ENCODE measurements at places on chromosomes 7 and 10.

GRCh38 chr7:157514306-157514705 lies 177.5 kb downstream of the DNAJB6 start:
- no peak for DNase-seq

- no peak for DNase-seq
These were observed 89.4 kb downstream of the INPP5A start for GRCh38 chr10:132626761-132627665.

- no peak for DNase-seq
These were observed 42.6 kb downstream of the ZNF503 start for GRCh38 chr10:75358835-75359421.

DNA sequence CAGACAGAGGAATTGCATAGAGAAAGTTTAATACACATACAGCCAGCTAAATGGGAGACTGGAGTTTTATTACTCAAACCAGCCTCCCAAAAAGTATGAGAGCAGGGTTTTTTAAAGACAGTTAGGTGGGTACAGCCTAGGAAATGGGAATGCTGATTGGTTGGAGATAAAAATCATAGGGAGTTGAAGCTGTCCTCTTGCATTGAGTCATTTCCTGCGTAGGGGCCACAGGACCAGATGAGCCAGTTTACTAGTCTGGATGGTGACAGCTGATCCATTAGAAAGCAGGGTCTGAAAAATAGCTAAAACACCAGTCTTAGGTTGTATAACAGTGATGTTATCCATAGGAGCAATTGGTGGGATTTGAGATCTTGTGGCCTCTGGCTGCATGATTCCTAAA lies 76.1 kb upstream of the POM121L12 start:
- no peak for DNase-seq

- peak; percentile 87 for DNase-seq
These were observed 101.0 kb upstream of the SVIL start for GRCh38 chr10:29735628-29736365.

DNA sequence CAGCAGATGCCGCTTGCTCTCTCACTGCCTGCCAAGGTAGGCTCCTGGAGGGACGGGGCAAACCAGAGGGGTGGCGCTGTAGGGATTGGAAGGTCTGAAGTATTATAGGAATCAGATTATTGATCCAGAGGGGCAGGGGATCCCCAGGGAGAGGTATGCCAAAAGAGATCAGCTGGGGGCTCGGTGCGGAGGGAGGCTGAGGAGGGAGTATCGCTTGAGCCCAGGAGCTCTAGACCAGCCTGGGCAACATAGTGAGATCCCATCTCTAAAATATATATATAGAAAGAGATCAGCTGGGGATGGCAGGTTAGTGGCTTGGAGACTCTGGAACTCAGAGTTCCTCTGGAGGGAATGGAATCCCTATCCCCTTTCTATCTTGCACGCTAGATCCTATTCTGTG lies 7.0 kb upstream of the PCOLCE start:
- DNase-seq: no peak

- DNase-seq: no peak
These were observed 113.7 kb downstream of the PRKG1 start for GRCh38 chr10:51188008-51188407.

- no peak for DNase-seq
These were observed 57.4 kb downstream of the GNA12 start for GRCh38 chr7:2786607-2787116.

GRCh38 chr7:42405782-42406181 lies 168.8 kb upstream of the GLI3 start:
- no peak for DNase-seq

GRCh38 chr10:80273523-80274170 lies 15.8 kb downstream of the MAT1A start:
- DNase-seq: no peak

DNA sequence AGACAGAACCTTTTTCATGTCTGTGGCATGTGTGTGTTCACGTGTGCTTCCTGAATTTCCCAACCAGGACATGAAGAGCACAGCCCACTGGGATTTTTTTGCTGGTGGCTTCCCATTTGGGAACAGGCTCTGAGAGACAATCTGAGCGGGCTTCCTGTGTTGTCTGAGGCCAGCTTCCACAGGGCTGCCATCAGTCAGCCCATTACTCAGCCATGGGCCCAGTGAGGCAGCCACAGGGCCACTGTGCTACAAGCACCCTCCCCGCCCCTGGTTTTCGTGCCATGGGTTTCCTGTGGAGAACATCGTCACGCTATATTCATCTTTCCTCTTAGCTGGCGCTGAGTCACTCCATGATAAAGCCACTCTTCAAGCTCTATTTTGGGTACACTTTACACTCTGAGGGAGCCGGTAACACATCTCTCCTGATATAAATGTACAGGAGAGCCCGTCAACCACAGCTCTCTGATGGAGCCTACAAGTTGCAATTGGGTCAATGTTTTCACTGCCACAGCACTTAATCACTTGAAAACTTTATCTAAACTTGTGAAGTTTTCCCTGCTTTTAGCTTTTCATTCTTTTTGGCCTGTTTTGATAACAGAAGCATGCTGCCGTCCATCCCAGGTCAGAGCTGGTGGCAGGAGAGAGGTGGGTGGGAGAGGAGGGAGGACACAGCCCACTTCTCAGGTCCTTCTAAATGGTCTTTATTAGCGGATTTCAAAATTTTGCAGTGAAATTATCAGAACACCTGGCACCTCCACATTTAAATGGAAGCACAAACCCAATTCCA lies 96.9 kb downstream of the HIPK2 start:
- DNase-seq: peak; percentile 70

DNA sequence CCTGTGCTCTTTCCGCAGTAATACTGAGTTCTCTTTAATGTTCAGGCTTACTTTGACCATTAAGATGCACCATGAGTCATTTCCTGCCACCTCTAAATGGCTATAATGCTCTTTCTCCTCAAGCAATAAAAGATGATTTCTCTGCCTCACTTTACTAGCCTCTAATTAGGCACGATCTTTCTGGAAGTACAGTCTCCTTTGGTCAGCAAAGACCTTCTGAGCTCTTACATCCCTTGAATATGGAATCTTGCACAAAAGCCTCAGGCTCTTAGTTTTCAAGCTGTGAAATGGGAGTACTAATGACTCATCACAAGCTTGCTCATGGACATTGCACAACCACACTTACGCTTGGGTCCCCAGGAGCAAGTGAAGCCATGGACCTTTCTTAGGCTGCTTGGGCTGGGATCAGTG lies 85.9 kb downstream of the FRMD4A start:
- no peak for DNase-seq

DNA sequence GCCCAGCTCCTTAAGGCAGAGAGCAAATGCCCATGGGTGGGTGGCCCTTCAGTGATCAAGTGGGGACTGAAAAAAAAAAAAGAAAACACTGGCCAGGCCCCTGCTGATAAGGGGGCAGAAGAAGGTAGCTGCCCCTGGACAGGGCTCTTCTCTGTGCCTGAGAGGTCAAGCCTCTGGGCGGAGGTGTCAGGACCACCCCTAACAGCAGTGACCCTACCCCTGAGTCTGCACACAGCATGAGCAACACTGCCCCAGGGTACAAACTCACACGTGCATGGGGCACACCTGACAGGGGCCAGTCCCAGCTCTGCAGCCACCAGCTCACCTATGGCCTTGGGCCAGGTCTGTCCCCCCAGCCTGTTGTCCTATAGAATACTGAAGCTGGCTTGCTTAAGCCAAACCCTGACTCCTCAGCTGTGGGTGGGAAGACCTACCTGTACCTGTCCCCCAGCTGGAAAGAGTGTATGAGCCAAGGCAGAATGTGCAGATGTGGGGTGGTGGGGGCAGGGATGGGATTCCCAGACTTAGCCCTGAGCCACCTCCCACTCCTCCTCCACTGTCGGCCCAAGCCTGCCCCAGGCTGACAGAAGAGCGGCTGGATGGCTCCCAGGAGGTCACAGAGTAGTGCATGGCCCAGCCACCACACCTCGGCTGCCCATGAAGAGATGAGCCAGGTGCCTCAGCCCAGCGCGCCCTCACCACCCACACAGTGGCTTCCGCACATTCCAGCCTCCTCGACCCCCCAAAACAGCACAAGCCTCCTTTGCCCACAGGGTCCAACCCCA lies 23.7 kb downstream of the KCNH2 start:
- DNase-seq: no peak

- DNase-seq: no peak
These were observed 120.1 kb upstream of the PPP1R9A start for GRCh38 chr7:94787285-94787684.

- DNase-seq: no peak
These were observed 57.5 kb downstream of the KLHDC10 start for GRCh38 chr7:130127821-130128317.

GRCh38 chr10:21337171-21337792 lies 188.2 kb downstream of the SKIDA1 start:
- no peak for DNase-seq

DNA sequence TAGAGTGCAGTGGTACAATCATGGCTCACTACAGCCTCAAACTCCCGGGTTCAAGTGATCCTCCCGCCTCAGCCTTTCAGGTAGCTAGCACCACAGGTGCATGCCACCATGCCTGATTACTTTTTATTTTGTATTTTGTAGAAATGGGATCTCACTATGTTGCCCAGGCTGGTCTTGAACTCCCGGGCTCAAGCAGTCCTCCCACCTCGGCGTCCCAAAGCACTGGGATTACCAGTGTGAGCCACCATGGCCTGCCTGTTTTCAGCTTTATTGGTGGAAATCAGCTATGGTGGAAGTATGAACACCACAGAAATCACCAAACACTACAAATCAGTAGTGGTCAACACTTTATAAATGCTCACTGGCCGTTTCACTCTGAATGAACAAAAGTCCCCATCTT lies 299.9 kb upstream of the LYZL1 start:
- no peak for DNase-seq

- no peak for DNase-seq
These were observed 122.8 kb downstream of the SKIDA1 start for GRCh38 chr10:21402606-21403083.

Data from CD4-positive, alpha-beta T cell treated with Interleukin-6 for 4 hours (primary cell).